ENCODE measurements at places on chromosomes 2 and 18.

DNA sequence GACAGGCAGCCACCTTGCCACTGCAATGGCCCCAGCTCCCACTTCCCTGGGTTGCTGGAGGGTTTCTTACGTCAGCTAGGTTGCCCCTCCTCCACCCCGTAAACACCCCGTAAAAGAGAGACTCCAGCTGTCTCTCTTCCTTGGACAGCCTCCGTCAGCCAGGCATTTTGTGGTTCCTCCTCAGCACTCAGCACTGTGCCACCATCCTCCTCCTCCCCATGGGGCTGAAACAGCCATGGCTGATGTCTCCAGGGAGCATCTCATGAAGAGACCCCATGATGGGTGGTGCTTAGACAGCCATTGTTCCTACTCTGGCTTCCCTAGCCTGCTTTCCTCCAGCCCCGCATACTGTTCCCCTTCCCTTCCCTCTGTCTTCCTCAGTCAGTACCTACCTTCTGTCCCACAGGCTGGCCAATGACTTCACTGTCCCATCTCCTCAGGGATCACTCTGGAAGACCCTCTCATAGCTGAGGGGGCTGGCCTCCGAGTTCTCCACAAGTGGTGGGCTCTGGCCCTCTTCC is 143.3 kb upstream of the SIX3 start:
- DNase-seq = no peak

- DNase-seq = no peak
Observed at GRCh38 chr2:18871430-18871829, 282.1 kb upstream of the NT5C1B start.

GRCh38 chr2:158473719-158474392 is 17.1 kb downstream of the PKP4 start:
- DNase-seq = no peak

- DNase-seq = no peak
Observed at GRCh38 chr2:194698012-194698411, 959.0 kb upstream of the SLC39A10 start.

GRCh38 chr2:221791844-221792243 is 219.7 kb upstream of the EPHA4 start:
- no peak for DNase-seq

DNA sequence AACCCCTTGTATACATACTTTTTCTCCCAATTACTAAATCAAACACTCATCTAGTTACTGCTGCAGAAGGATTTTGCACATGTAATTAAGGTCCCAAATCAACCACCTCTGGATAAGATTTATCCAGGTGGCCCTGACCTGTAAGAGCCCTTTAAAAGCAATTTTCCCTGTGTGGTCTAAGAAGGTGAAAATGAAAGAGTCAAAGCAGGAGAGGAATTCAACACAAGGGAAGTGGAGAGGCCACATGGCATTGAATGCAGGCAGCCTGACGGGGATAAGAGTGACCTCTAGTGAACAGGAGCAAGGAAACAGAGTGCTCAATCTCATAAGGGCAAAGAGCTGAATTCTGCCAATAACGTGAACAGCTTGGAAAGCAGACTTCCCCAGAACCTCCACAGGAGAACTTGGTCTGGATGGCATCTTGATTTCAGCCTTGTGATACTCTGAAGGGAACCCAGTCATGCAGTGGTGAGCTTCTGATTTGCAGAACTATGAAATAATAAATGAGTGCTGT is 27.2 kb downstream of the PPP3R1 start:
- no peak for DNase-seq

DNA sequence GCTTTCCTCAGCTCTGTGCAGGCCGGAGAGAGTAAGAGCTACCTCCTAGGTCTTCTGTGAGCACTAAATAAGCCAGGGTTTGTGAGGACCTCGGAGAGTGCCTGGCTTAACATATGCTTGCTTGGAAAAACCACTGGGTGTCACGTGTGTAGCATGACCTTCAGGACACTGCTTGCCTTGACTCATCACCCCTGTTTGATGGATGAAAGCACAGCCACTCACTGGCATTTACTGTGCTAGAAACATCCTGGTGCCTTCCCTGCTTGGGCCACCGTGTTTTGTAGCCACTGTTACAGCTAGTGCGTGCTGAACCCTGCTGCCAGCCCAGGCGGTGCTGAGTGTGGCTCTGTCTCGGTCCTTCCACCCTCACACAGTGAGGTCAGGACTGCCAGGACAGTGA is 34.8 kb upstream of the ITM2C start:
- DNase-seq = no peak
